Lower leg skin (tissue), 4 donors: ENCODE measurements at places on chromosomes 6 and 20. TPM values are rescaled to one million over a fixed set of nuclear protein-coding genes. Genes with fewer than 3 reads are reported as not detected.

Gene RAMACL
- 1.7 TPM for total RNA-seq

Gene GSTA4
- 114 TPM for total RNA-seq

Gene ZNF311
- total RNA-seq = not detected

Gene BPIFA1
- total RNA-seq = not detected

Gene DAAM2
- total RNA-seq = 16.9 TPM

Gene PSORS1C1
- 7.0 TPM for total RNA-seq

Gene LAMA4
- 11.0 TPM for total RNA-seq

Gene SLC17A1
- total RNA-seq = not detected

Gene DEFB116
- not detected for total RNA-seq

Gene SIRPD
- total RNA-seq = not detected

Gene SPINT4
- not detected for total RNA-seq

Gene TOMM34
- 13.4 TPM for total RNA-seq

Gene EFCAB8
- not detected for total RNA-seq

Gene OR12D3
- total RNA-seq = not detected

Gene SIRPG
- not detected for total RNA-seq

Gene TMEM217
- 0.46 TPM for total RNA-seq

Gene PKHD1
- total RNA-seq = 0.04 TPM

Gene ATAT1
- 1.9 TPM for total RNA-seq

Gene JAG1
- total RNA-seq = 238 TPM

Gene SMOC2
- total RNA-seq = 12.9 TPM

Gene SNPH
- total RNA-seq = 1.8 TPM

Gene ZNF341
- 3.8 TPM for total RNA-seq

Gene SLC26A8
- not detected for total RNA-seq

Gene MAP3K5
- total RNA-seq = 35.2 TPM

Gene FILIP1
- 0.72 TPM for total RNA-seq

Gene TMEM14A
- total RNA-seq = 6.2 TPM

Gene SLC22A7
- not detected for total RNA-seq

Gene ENPP1
- 7.6 TPM for total RNA-seq

Gene APOM
- 1.7 TPM for total RNA-seq

Gene LHFPL5
- total RNA-seq = not detected

Gene SLCO4A1
- total RNA-seq = 82.8 TPM

Gene DNMT3B
- 2.4 TPM for total RNA-seq

Gene GNMT
- 0.32 TPM for total RNA-seq

Gene TREM2
- 3.5 TPM for total RNA-seq

Gene RSPO3
- 1.5 TPM for total RNA-seq

Gene PLAGL1
- 21.7 TPM for total RNA-seq

Gene APMAP
- total RNA-seq = 88.7 TPM

Gene CFB
- total RNA-seq = 13.1 TPM

Gene VWA7
- total RNA-seq = 0.49 TPM

Gene TGM3
- 111 TPM for total RNA-seq

Gene GPRC6A
- not detected for total RNA-seq

Gene LPA
- total RNA-seq = not detected

Gene GRM1
- not detected for total RNA-seq

Gene PROCR
- total RNA-seq = 20.1 TPM

Gene TMEM200A
- 0.72 TPM for total RNA-seq

Gene ZNF334
- total RNA-seq = 0.61 TPM

Gene PNLDC1
- total RNA-seq = 1.5 TPM

Gene KIAA0408
- 0.80 TPM for total RNA-seq

Gene MCHR2
- not detected for total RNA-seq

Gene PHACTR1
- 3.6 TPM for total RNA-seq

Gene WFDC10B
- not detected for total RNA-seq

Gene PTK6
- total RNA-seq = 72.9 TPM

Gene SAMD10
- 8.1 TPM for total RNA-seq

Gene LY6G6D
- 9.5 TPM for total RNA-seq

Gene C6orf118
- total RNA-seq = not detected

Gene MAPK14
- 63.0 TPM for total RNA-seq

Gene DCDC2
- total RNA-seq = 0.10 TPM

Gene STX11
- 34.3 TPM for total RNA-seq
